Stimulated activated CD4-positive, alpha-beta T cell treated with anti-CD3 and anti-CD28 coated beads, TNF-alpha, amount 100 ng/mL, for 24 hours (primary cell): ENCODE measurements at places on chromosomes 6 and 20.
A peak's percentile ranks its signal among the peaks of the same experiment; 100 is the strongest.

DNA sequence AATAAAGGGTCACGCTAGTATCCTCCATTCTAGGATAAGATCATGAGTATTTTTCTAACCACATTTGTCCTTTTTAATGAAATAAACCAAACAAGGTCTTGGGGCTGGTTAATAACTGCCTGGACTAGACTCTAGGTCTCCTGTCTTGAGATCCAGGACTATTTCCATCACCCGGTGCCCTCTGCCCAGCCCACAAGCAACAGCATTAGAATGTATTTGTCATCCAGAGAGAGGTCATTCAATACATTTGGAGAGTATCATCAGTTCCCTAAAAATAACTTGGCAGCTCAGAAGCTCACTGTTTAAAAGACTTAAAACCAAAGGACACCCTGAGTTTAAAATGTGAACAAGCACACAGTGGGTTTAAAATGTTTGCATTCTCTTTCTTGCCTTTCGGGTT is 4.4 kb upstream of the RBM24 start:
- no peak for DNase-seq

DNA sequence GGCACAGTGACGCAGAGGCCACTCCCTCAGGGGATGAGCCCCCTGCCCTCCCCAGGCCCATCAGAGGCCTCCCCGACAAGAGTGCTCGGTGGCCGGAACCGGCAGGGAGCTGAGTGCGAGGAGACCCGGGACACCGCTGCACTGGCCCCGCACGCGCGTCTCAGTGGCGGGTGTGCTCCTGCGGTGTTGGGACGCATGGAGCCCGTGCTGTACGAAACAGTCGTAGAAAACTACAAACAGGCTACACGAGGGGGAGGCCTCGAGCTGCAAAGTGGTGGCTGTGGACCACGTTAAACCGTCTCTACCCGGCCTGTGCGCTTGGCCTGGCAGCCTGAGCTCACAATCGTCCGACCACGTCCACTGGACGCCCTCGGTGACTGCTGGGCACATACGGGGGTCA is 40.2 kb upstream of the FNDC1 start:
- no peak for DNase-seq

DNA sequence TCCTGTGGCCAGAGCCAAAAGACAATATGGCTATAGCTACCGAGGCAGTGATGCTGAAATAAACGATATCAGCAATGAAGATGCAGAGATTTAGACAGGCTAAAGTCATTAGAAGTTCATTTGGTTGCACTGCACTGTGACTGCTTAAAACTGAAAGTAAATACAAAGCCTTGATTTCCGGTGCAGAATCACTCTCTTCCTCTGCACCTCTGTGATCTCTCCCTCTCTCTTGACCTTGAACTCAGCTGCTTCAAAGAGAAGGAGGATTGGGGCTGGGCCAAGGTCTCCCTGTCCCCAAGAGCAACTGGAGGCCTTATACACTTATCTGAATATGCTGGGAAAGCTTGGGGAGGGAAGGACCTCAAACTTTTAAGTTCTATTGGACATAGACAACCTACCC is 34.6 kb upstream of the SPACA1 start:
- no peak for DNase-seq

GRCh38 chr20:19264191-19264590 is 51.7 kb downstream of the SLC24A3 start:
- DNase-seq = no peak

DNA sequence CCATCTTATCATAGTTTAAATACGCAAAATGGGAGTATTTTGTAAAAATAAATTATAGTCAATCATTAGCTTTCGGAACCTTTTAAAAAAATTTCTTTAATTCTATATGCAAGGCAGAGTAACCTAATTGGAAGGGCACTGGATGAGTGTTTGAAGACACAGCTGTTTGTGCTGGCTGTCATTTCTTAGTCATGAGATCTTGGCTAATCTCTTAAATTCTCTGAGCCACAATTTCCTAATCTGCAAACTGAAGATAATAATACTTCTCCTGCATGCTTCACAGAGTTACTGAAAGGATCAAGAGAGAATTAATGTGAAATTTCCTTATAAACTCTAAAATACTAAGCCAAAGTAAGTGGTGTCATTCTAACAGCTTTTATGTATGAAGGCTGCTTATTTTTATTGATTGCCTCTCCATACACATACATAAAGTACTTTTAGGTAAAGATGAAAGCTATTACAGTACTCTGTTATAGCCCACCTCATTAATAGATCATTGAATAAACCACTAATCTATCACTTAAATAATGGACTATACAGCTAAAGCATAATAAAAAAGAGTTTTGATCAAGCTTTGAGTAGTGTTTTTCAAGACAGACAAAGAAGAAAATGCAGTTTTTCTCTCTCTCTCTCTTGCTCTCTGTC is 383.7 kb upstream of the IRAK1BP1 start:
- DNase-seq = no peak

DNA sequence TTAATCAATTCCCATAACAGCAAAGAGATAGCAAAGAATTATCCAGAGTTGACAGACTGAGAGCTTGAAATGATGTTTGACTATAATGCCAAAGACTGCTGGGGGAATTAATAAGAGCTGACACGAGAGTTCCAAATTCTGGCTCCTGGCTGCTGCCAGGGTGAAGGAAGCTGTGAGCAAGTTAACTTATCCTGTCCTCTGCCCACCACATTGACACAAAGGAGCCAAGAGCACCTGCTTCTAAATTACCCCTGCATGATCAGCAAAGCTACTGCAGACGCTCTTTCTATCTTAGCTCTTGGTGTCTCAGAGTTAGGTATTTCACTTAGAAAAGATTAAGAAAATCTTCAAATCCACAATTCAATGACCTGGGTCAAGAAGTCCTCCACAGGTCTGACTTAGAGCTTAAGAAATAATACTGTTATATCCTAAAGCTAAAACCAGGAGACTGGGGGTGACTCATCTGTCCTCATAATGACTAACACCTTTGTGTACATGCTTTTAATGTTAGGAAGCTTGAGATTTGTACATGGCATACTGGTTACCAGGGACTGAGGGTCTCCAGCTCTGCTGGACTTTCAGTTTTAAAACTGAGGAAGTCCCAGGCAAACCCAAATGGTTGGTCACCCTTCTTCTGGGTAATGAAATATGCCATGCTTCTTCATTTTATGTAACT is 13.2 kb upstream of the FRK start:
- no peak for DNase-seq

- no peak for DNase-seq
Measured at GRCh38 chr6:81826784-81827183, 74.3 kb upstream of the TENT5A start.

DNA sequence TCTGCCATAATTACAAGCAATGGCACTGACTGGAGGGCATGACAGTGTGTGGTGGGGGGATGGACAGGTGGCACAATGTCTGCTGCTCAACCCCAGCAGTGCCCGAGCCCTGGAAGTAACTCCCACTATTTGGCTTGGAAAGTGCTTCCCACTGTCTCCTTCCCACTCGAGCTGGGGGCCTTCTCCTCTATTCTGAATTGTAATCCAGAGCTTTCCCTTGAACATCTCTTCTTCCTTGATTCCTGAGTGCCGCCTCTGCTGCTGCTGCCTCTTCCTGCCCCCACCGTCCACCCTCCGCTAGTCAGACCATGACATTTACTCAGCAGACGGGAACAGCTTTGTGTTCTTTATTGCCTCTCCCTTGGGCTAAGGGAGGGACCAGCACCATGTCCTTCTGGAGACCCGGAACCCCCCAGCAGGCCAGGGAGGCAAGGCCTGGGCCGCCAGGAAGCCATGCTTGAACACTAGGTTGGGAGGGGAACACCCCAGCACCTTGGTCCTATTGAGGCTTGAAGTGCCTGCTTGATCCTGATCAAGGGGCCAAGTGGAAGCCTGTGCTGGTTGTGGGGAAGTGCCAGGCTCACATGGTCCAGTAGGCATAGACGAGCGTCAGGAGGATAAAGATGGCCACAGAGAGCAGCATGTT is 17.0 kb downstream of the CCDC167 start:
- no peak for DNase-seq

- no peak for DNase-seq
Measured at GRCh38 chr20:35171753-35172433, at the start of gene PROCR. TSS of gene PROCR (plus strand) at chr20:35172072. CDS start at chr20:35172155, 83 bp downstream.

GRCh38 chr6:137161949-137162348 is 11.5 kb downstream of the IL22RA2 start:
- DNase-seq = no peak

DNA sequence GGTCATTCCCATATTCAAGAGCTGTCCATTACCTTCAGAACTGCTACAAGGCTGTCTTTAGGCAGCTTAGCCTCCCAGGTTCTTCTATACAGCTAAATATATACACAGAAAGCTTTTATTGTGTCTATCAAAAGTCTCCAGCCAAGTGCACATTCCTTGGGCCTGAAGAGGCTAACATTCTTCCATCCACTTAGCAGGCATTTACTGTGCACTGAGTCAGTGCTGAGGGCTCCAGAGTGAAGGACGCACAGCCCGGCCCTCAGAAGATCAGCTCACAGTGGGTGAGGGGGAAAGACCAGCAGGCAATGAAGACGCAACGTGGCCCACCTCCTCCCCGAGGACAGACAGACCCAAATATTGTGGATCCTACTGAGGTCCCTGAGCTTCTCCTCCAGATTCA is 569.9 kb downstream of the CDH26 start:
- DNase-seq = no peak

- no peak for DNase-seq
Measured at GRCh38 chr20:35947489-35947888, 6.8 kb downstream of the SCAND1 start.

- no peak for DNase-seq
Measured at GRCh38 chr20:14142171-14142570, 146.9 kb downstream of the MACROD2 start.

GRCh38 chr6:143700684-143701348 is 23.1 kb downstream of the PHACTR2 start:
- DNase-seq = no peak

DNA sequence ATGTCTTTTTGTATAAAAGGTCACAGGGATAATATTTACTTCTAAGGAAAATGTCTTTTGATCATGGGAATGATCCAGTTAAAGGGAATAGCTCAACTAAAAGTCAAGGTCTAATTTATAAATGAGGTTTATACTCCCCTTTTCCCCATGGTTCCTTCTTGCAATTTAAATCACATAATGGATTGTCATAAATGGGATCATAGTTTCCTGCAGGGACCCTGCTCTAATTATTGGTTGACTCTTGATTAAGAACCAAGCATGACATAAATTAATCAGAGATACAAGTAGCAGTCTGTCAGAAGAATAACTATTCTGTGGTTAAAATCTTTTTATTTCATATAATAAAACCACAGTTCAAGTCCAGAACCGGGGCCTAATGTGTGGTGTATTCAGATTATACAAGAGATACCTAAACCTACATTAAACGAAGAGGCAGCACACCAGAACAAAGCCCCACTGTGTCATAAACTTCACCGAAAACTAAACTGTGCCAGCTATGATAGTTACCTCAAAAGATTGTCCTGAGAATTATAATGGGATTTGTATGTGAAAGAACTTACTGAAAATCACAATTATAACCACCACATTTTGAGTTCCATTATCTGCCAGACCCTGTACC is 43.0 kb upstream of the CD83 start:
- DNase-seq = no peak

- peak; percentile 17 for DNase-seq
Measured at GRCh38 chr6:17714879-17715851, 8.4 kb upstream of the NUP153 start.

DNA sequence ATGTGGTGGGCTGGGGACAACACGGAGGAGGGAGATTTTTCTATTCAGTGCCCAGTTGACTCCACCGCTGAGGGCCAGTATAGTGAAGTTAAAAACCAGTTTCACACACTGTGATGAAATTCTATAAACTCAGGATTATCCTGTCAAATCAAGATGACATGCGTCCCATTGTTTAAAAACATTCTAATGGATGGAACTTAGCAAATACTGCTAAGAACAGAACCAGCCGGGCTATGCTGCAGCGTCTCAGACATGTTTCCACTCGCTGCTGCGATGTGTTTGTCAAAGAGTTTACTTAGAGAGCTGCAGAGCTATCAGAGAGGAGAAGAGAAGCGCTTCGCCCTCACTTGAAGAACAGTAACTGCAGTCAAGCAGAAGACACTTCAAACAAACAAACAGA is 212.6 kb upstream of the FOXQ1 start:
- DNase-seq = no peak

DNA sequence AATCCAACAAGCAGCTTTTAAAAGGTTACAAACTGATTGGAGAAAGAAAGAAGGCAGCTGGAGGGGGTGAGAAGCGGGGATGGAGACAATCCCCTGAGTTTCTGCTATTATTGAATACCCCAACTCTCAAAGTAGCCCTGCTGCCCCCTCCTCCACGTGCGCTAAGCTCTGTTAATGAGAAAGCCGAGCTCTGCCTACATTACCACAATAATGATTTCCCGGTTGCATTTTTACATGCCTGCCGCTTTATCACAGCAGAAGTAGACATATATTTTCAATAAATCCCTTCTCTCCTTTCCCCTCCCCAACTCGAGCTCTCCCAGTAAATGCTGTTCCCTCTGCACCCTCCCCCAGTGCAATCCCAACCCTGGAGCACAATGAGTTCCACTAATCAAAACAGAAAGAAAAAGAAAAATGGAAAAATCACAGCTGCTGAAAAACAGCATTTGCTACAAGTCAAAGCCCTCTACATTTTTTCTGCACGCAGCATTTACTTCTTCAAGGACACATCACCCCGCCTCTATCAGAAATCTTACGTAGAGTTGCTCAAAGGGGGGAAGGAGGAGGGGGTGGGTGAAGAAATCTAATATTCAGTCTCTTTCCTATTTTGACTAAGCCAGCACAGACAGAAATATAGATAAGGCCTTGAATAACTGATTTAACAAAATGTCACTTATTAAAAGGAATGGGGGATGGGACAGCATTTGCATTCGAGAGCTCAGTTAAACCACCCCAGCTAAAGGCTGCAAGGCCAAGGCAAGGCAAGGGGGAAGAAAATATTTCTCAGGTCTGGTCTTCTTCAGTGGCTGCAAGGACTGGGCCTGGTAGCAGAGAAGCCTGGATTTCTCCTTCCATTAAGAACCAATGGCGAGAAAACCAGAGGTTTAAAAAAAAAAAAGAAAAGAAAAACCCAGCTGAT is 10.7 kb downstream of the TRERF1 start:
- no peak for DNase-seq

- no peak for DNase-seq
Measured at GRCh38 chr6:129597023-129597713, 112.8 kb downstream of the ARHGAP18 start.

DNA sequence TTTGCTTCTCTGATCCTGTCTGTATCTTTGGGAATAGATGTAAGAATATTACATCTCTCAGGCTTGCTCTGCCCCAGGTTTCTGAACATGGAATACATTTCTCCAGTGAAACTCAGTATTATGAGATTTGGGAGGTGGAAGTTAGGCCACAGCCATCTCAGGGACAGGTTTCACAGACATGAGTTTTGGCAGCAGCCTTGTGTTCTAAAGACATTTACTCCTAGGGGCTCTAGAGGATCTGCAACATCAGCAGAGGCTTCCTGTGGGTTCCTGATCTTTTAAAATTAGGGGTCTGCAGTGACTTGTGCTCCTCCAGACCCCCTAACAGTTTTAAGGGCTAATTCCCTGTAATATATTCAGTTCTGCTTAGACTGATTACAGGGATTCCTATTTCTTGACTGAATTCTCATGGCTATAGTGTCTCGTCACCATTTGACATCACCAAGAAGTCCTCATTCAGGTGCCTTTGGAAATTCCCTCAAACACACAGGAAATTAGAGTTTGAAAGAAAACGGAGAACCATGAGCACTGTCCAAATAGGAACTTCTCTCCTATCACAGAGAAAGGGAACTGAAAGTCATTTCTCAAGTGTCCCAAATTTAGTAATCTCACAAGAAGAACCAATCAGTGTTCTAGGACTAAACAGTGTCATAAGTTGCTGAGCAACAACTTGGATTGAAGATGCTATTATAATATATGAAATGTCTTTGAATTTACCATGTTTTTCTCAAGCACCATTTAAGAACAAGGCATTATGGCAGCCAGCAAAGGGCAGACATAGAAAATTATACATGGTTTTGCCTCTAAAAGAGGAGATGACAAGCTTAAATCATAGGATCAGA is 2.5 kb upstream of the HLA-DRA start:
- DNase-seq = no peak
